ENCODE measurements at places on chromosomes 6 and 20.

- no peak for DNase-seq
Observed at GRCh38 chr6:35638679-35639078, 50.0 kb downstream of the FKBP5 start.

DNA sequence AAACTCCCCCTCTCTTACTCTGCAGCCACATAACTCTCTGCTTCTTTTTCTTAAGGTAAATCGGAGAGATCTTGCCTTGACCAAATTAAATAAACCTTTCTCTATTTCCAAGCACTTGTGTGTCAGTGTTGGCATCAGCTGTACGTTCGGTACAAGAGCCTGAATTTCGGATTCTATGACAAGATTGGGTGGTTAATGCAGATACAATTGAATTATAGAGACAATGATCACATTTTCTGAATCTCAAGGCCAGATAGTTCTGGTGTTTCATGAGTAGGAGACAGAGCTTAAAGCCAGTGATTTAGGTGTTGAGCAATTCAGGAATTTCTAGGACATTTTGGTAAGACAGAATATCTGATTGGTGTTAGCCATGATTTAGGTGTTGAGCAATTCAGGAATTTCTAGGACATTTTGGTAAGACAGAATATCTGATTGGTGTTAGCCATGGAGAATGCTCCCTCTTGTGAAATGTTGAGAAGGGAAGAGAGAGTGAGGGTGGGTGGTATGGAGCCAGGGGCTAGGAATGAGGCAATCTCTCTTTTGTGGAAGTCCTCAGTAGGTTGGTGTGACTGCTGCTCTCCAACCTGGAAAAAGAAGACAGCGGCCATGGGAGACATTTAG, 5.1 kb downstream of the SPINT3 start:
- DNase-seq: no peak

- no peak for DNase-seq
Observed at GRCh38 chr20:4131911-4132310, 116.6 kb upstream of the RNF24 start.

DNA sequence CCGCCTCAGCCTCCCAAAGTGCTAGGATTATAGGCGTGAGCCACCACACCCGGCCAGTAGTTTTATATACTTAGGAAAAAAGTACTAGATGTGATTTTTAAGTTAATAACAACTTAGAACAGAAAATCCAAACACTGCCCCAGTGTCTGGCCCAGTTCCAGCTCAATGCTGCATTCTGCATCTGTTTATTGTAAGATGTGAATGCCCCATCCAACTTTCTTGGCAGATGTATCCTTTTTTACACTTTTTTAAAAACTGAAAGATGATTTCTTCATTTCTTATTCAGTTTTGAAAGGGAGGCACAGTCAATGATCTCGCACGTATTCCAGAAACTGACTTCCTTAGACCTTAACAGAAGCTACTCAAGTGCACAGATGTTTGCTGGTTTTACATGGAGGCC, 85.6 kb upstream of the SRSF6 start:
- no peak for DNase-seq

- DNase-seq: no peak
Observed at GRCh38 chr20:14919501-14920081, 582.2 kb upstream of the FLRT3 start.
